ENCODE measurements at places on chromosomes 11 and 22. TPM values are rescaled to one million over a fixed set of nuclear protein-coding genes. Genes with fewer than 3 reads are reported as not detected.

ZP1 gene
- not detected for total RNA-seq

- no peak for DNase-seq
Measured at GRCh38 chr22:42608823-42609361, 5.8 kb downstream of the POLDIP3 start.

DNA sequence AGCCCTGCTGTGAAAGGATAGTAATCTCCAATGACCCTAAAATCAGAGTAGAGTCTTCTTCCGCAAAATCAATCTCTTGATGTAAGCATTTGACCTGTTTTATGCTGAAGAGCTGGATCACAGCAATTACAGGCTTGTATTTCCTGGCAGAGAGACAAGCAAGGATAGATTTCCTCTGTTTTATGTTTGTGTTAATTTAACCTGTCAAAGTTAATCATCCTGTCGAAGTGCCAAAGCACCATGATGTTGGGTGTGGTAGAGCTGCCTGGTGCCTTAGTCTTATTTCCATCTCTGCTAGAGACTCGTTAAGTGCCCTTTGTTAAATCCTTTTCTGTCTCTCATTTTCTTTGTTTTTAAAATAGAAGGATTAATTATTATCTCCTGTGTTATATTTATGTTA lies 248.1 kb downstream of the CNTN5 start:
- no peak for DNase-seq

DNA sequence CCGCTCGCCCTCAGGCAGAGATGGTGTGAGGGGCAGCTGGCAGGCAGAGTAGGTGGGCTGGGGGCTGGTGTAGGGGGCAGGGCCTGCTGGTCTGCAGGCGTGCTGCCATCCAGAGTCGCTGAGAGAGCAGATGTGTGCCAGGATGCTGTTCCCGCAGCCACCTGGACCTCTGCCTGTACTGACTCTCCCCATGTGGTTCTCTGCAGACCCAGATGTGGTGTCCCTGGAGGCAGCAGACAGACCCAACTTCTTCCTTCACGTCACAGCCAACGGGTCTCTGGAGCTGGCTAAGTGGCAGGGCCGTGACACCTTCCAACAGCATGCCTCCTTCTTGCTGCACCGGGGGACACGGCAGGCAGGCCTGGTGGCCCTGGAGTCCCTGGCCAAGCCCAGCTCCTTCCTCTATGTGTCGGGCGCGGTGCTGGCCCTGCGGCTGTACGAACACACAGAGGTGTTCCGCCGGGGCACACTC lies 58.6 kb downstream of the OTOG start:
- DNase-seq: no peak

DNA sequence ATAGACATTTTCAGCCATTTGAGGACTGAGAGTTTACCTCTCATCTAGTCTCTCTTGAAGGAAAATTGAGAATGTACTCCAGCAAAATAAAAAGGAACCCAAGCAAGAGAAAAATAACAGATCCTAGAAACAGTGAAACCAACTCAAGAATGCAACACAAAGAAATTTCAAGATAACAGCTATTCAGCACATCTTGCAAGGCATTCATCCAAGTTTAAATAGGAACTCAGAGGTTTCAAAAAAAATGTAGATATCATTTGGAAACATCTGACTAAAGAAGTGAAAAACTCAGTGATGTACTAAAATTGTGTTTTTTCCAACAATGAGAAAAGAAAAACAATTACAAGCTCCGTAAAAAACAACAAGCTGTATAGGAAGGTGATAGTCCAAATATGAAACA lies 76.4 kb downstream of the TMEM135 start:
- no peak for DNase-seq

DNA sequence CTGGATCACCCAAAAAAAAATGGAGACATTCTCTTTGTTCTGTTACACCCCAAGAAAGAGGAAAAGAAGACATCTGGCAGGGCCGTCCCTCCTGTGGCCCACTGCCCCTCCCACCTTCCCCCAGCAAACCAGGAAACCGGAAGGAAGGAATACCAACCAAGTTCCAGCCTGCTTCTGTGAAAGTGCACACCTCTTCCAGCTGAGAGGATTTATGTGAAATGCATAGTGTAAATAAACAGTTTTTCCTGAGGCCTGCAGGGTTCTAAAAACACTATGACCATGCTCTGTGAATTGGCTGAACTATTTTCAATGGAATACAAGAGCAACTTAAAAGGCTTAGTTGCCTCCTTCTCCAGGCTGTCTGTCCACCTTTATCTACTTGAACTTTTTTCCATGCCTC lies 50.0 kb upstream of the CHST1 start:
- DNase-seq: no peak

DNA sequence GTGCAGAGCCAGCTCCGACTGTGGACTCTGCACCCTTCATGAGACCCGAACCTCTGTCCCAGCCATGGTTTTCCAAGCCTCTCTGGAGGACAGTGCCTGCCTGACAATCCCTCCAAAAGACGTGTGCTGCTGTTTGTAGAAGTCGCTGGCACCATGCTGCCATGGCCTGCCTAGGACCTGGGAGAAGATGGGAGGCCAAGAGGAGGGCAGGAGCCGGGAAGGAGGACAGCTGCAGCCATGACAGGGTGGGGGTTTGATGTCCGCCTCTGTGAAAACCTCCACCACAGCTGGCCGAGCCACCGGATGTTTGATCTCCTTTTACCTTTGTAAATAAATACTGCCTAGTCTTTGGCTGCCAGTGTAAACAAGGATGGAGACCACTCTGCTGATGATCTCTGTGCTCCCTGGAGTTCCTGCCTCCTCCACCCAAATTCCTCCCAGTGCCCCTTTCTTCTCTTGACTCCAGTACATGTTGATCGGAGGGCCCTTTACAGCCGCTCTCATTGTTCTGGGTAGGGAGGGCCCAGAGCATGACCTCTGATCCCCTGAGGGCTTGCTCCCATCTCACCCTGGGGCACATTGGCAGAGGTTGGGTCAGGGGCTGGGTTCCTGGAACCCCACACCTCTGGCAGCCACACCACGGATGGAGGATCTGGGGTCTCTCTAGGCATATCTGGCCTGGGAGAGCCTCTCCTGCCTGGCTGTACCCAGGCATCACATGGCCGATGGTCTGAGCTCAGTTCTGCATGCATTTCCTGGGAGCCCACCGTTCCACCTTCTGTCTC lies 66.9 kb downstream of the BCR start:
- no peak for DNase-seq

- DNase-seq: no peak
Measured at GRCh38 chr11:131186629-131187101, 183.8 kb upstream of the NTM start.

Measured in pancreas (tissue), 10 donors.